ENCODE measurements at places on chromosomes 6 and 20.
A peak's percentile ranks its signal among the peaks of the same experiment; 100 is the strongest.

DNA sequence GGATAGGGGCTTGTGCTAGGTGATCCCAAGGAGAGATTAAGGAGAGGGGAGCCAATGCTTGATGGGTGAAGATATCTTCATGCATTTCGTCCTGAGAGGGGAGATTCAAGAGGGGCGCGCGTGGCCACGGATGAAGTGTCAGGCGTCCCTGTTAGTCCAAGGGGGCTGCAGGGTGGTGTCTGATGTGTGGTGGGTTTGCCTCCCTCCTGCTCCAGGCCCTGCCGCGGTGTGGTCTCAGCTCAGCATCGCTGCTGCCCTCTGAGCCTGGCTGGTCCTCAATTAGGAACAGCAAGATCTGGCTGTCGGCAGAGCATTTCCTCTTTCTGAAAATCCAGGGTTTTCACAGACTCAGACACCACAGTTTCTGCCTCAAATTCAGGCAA, 318.0 kb downstream of the THBS2 start:
- no peak for DNase-seq

DNA sequence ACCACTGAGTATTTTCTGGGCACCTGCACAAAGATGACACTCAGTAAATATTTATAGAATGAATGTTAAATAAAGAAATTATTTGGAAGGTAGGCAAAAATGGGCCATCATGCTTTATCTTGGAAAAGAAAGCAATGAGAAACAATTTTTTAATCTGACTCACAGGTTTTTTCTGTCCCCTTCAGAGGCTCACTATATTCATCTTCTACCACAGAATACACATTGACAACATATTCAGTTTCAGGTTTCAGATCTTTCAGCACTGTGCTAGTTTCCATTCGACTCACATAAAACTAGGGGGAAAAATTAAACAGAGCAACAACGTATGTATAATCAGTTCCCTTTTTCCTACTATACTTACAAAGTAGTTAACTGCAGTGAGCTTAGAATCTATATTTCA, 58.3 kb downstream of the COL12A1 start:
- no peak for DNase-seq

GRCh38 chr20:33299111-33299603, 16.1 kb downstream of the BPIFB1 start:
- DNase-seq, result peak; percentile 9

- DNase-seq, result no peak
These were observed 80.2 kb upstream of the RNF217 start for GRCh38 chr6:124881898-124882578.

- DNase-seq, result no peak
These were observed 15.0 kb downstream of the GABBR1 start for GRCh38 chr6:29617782-29618554.

GRCh38 chr6:25165800-25166199, 113.4 kb upstream of the CARMIL1 start:
- DNase-seq, result no peak

DNA sequence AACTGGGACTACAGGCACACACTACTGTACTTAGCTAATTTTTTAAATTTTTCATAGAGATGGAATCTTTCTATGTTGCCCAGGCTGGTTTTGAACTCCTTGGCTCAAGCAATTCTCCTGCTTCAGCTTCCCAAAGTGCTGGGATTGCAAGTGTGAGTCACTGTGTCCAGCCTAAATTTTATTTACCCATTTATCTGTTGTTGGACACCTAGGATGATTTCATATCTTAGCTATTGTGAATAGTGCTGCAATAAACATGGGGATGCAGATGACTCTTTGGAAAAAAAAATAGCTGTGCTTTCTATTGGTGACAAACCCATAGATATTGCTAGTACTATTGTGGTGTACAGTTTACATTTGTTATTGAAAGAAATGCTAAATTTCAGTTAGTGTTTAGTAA, 19.6 kb upstream of the SYNCRIP start:
- no peak for DNase-seq

- DNase-seq, result peak; percentile 26
These were observed 342.7 kb downstream of the PRL start for GRCh38 chr6:21953831-21954801.

DNA sequence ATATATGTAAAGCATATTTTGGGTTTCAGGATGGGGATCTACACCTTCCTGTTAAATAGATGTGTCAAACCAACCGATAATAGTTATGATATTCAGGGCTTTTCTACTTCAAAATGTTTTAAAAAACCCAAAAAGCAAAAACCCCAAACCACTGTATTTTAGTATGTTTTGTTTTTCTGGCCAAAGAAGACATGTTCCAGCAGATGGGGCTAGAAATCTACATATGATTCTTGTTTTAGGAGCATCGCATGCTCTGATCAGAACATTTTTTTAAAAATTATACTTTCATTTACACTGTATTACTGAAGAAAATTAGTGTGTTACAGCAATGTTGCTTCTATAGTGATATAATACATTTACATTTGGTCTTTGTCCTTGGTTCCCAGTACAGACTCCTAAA, 11.0 kb downstream of the RMND1 start:
- DNase-seq, result no peak

- peak; percentile 78 for DNase-seq
These were observed 23.2 kb downstream of the ZNF311 start for GRCh38 chr6:28981833-28982475.

DNA sequence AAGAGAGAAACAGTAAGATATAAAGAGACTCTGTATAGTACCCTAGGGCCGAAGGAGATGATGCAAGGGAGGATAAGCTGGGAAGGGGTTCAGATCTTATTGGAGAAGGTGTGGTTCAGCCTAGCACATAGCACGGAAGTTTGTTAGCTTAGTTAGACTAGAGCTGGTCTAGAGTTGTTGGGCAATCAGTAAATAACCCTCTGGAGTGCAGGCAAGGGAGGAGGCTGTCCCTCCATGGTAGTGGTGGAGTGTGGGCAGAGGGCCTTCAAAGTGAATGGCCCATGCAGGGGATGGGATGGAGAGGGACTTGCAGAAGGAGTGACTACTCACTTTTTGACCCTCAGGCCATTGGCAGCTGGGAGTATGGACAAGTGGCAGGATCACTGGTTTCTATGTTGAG, 20.0 kb downstream of the TULP4 start:
- DNase-seq, result no peak

GRCh38 chr20:50366270-50367103, 143.7 kb upstream of the PTPN1 start:
- peak; percentile 24 for DNase-seq

DNA sequence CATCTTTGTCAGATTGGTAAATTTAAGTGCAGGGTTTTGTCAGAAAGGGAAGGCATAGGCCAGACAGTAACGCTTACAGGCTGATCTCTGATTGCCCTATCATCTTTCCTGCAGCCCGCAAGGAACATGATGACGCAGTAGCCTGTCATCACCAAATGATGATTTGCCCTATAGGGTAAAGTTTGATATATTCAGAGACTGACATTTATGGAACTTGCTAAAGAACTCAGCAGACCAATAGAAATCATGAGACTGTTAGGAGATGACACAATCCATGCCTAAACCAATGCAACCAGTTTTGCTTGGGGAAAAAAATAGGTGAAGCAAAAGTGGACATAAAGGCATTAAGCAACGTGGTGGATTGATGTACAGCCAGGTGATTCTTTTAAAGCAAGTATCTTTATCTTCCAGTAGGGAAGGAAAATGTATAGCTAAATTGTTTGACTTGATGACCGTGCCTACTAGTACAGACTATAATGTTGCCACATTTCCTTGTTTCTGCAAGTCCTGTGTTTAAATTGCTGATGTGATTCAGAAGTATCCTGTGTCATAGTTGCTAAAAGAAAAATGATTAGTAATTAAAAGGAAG, 2.4 kb downstream of the NUS1 start:
- no peak for DNase-seq

DNA sequence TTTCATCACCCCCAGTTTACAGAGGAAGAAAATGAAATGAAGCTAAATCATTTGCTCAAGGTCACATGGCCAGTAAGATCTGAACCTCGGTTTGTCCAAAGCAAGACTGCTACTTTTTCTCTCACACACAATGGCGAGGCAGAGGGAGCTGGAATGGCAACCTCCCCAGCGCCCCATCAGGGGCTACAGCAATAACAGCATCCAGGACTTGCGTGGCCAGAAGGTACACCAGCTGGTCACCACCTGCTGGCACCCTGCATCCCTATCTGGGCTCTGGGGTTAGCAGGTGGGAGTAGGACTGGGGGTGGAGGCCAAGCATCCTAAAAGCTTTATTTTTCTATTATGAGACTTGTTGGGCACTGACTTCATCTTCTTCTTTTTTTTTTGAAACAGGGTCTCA, 41.3 kb downstream of the TTI1 start:
- DNase-seq, result no peak

DNA sequence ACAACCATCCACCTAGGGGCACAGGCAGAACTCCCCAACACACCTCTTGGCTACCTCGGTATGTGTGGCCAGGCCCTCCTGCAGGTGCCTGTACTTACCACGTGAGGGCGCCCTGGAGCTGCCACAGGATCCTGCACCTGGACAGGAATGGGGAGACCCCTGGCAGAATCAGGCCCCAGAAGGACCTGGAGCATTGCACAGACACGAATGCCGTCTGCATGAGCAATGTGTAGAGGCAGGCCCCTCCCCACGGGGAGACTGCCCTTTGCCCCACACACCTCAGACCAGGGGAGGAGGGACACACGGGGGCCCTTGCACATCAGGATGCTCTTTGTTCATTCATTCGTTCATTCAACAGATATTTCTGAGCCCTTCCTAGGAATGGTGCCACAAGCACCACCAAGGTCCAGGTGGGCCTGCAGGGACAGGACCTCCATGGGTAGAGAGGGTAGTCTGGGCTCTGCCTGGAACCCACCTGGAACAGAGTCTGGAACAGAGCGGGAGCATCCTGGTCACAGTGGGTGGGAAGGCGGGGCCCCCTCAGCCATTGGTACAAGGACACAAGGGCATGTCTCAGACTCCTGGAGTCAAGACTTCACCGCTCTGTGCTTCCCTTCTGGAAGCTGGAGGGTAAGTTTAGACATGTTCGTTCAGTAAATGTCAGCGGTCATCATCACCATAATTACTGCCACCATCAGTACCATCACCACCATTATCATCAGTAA, 32.3 kb downstream of the YTHDF1 start:
- DNase-seq, result peak; percentile 13

DNA sequence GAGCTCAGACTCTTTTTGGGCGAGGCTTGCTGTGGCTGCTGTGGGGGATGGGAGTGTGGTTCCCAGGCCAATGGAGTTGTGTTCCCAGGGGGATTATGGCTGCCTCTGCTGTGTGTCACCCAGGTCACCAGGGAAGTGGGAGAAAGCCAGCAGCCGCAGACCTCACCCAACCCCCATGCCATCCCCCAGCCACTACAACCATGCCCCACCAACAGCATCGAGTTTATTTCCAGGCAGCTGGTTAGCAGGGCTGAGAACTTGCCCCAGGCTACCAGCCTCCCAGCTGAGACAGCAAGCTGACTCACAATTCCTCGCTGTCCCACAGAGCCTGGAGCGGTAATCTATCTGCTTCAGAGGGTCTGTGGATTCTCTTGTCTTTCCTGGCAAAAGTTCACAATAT, 331.7 kb downstream of the FRK start:
- DNase-seq, result no peak

- DNase-seq, result no peak
These were observed 45.4 kb upstream of the MOCS1 start for GRCh38 chr6:39979461-39980328.

DNA sequence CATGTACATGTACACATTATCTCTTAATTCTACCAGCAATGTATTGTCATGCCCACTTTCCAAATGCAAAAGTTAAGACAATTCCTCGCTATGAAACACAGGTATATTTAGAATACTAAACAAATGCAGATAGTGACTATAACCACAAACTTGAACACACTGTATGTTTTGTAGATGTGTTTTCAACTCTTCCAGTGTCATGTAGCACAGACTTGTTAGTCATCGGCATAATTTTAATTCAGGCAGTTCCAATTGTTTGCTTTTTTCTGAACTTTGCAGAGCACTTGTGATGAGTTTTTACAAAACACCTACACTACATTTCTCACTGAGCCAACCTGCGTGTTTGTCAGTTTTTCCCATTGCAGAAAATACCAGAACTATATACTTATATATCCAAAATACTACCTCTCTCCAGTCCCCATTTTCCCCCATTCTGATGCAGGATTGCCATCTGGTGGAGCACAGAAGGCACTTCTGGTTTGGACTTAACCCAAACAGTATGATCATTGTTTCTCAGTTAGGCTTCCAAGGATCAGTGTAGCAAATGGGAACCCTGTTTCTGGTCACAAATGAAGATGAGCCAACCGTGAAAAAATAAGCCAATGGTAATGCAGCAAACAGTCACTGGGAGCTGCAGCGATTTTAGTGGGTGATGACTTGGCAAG, 143.4 kb downstream of the ADGRB3 start:
- DNase-seq, result peak; percentile 2

GRCh38 chr6:135675862-135676261, 175.6 kb upstream of the PDE7B start:
- DNase-seq, result no peak

DNA sequence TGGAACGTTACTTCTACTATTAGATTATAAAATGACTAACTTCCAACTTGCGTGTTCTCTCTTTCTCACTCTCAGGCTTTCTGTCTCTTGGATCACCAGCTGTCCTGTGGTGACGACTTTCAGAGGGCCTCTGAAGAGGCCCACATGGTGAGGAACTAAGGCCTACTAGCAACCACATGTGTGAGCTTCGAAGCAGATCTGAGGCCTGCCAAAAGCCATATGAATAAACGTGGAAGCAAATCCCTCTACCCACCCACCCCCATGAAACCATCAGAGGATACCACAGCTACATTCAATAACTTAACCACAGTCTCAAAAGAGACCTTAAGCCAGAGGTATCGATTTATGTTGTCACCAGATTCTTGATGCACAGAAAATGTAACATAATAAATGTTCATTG, 13.5 kb upstream of the BMP5 start:
- no peak for DNase-seq

DNA sequence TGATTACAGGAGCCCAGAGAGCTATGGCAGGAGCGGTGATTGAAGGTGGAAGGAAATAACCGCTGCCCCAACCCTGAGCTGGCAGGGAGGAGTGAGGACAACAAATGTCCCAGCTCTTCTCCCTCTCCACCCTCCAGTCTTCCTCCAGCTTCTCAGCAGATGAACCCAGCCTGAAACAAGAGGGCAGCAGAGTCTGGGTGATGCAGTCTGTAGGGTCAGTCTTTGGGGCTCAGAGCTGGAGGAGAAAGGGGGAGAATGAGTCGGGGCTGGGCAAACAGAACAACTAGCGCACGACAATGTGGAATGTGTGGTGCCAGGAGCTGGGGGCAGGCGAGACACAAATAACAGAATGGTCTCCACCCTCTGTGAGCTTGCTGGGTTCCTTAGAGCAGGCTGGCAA, 4.5 kb upstream of the GUCA1A start:
- DNase-seq, result no peak

DNA sequence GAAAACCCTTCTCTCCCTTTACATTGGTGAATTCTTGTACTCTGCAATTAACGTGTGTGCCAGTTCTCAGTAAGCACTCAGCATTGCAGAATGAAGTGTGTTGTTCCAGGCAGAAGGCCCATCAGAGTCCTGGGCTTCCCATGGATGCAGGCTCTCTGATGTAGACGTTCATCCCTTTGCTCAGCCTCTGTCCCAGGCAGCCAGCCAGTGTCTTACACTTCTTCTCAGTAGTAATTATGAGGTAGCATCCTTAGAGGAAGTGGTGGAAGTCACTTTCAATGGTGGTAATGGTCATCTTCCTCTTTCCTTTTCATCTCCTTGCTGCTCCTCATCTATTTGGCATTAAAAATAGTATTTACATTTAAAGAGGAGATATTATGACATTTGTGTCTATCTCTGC, 66.7 kb upstream of the FYN start:
- DNase-seq, result no peak

GRCh38 chr6:49782725-49783124, 4.4 kb downstream of the PGK2 start:
- DNase-seq, result no peak

Measured in GDM1 (cell line).